ENCODE measurements at places on chromosomes 4 and X.

DNA sequence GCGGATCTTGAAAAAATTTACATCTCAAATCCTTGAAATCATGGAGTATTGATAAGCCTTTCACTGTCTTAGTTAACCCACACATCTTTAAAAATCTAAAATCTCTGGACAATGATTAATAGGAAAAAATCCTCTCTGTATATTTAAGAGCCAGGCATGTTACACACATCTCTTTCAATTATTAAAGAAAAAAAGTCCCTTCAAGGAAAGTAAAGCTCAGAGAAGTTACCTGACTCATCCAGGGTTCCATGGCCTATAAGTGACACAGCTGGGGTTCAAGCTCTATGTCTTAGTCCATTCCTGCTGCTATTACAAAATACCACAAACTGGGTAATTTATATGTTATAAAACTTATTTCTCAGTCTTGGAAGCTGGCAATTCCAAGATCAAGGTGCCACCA, 14.2 kb upstream of the FGF16 start:
- no peak for DNase-seq

DNA sequence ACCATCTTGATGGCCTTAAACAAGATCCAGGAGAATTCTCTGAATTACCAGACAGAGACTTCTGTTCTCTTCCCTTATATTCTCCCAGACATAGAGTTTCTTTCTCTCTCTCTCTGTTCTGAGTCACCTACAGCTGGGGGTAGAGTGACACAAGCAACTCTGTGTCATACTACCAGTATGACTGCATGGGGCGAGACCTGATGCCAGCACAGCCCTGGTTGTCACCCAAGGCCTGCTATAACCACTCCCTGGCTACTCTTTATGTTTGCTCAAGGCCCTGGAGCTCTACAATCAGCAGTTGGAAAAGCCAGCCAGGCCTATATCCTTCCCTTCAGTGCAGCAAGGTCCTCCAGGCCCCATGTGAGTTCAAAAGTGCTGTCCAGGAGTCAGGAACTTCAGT, 114.2 kb upstream of the TENT5D start:
- no peak for DNase-seq

GRCh38 chrX:86171366-86171765, 23.1 kb downstream of the DACH2 start:
- no peak for DNase-seq

GRCh38 chr4:108637856-108638255, 12.5 kb upstream of the OSTC start:
- no peak for DNase-seq

DNA sequence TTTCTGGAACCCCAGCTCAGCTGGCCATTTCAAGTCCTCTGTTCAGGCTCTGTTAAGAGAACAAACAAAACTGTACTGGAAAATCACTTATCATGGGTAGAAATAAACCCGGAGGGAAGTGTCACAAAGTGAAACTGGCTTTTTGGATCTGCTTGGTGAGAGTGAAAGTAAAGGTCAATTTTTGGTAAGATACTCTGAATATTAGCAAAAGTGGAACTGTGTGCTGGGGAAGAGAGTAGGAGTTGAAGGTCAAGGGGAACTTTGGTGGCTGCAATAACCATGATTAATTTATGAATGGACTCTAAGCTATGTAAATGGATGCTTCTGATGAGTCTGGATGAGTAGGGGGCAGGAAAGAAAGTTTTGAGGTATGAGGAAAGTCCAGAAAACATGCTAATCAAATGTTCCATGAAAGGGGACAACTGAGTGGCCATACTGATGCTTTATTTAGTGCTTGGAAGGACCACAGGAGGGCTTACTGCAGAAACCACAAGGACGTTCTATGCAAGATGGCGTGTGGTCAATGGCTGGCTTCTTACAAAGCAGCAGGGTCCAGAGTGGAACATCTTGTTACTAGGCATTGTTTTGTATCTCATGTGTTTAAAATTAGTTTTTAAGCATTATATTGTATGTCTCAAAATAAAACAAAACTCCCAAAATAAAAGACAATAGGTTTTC, 36.8 kb upstream of the TNIP3 start:
- no peak for DNase-seq

Measured in stimulated activated CD8-positive, alpha-beta memory T cell treated with anti-CD3 and anti-CD28 coated beads, Interleukin-15, amount 100 ng/mL, for 24 hours (primary cell).